ENCODE measurements at places on chromosomes 7 and 10.

DNA sequence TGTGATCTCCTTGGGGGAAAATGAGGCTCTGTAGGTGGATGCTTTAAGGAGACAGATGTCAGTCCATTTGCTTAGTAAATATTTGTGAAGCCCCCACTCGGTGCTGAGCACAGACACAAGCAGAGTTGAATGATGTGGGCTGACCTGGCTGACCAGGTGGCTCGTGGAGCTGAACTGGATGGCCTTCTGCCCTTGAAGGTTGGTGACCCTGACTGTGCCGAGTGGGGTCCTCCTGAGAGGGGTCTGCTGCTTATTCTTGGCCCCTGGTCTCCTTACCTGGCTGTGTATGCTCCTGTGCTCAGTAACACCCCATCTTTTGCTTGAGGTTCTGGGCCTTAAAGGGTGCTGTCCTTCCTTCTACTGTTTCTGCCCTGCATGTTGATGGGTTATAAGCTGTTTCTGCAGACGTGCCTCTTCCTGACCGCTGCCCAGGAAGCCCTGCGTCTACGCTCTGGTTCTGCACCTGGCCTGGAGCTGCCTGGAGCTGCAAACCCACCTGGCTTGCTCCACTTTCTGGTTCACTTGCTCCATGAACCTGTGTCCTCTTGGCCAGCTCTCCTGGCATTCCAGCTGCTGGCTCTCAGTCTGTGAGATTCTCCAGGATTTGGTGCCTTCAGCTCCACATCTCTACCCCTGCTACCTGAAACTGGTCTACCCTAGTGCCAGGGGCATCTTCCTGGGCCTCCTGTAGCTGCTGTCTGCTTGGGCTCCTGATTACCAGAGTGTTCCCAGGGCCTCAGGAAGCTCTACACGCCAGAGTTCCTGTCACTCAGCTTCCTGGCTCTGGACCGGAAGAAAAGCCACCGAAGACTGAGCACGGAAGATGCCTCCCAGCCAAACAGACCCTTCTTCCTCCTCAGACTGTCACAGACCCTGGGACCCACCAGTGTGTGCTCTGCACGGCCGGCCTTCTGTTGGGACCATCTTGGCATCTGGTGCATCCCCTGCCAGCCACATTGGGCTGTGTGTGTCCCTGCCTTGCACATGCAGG, 76.5 kb downstream of the ADCY1 start:
- DNase-seq: no peak

DNA sequence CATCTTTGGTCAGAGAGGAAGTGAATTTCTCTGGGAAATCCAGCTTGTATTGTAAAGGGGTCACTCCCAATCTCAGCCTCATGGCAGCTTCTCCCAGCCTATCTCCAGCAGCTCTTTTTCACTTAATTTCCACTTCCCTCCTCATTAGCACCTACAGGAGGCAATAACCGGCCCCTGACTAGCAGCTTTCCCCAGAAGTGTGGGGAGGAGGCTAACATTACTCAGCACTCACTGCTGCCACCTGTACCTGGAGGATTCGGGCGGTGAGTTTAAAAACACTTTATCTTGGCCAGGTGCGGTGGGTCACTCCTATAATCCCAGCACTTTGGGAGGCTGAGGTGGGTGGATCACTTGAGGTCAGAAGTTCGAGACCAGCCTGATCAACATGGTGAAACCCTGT, 3.8 kb downstream of the NODAL start:
- no peak for DNase-seq

DNA sequence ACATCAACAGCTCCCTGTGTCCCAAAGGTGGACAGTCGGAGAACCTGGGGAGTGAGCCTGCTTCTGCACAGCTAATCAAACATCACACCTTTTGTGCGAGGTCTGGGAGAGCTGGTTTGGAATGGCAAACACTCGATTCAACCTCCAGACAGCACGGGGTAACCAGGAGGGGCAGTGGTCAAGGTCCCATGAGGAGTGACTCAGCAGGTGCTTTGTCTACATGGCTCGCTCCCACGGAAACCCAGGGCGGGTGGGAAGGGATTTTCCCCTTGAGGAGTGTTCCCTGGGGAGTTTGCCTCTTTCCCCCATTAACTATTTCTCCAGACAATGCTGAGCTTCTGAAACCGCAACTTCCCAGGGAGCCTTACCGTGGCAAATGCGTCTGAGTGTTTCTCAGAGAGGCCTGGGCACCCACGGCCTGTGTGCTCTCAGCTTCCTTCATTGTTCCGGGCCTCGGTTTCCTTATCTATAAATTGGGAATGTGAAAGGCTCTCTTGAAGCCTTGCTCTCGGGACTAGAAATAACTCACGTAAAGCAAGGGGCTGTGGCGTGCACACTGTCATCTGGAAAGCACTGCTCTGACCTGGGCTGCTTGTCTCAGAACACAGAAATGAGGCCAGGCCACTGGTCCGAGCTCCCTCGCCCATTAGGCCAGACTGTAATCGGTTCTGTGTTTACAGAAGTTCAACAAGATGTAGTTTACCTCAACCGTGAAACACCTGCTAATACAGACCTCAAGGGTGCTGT, 14.0 kb upstream of the GTPBP4 start:
- no peak for DNase-seq

DNA sequence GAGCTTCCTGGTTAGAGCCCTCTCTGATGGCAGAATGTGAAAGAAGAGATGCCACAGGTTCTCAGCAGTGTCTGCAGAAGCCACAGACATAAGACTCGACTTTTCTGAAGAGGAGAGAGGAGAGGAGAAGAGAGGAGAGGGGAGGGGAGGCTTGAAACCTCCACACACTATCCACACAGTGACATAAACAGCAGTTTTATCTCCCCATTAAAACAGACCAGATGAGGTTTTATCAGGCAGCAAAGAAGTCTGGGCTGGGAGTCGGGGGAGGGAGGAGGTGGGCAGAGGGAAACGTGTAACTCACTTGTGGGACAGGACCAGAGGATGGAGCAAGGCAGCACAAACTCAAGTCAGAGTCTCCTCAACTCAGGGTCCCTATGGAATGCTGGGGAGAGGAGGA, 76.5 kb downstream of the XPNPEP1 start:
- no peak for DNase-seq

GRCh38 chr7:1438821-1439220, 20.4 kb downstream of the MICALL2 start:
- DNase-seq: no peak

DNA sequence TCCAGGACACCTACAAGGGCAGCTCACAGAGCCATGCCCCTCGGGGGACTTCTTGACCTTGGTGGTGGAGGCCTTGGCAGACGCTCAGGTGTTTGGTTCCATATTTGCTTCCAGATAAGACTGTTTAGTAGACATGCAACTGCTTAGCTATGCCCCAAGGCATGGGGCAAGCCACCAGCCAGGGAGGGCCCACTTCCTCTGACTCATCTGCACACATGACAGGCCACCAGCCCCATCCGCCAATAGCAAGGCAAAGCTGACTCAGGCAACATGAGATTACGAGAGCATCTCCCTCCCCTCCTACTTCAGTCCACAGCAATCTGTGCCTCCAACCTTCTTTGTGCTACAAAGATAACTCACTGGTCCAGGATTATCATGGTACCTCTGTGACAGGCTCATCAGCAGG, 54.9 kb downstream of the KCNMA1 start:
- no peak for DNase-seq

- no peak for DNase-seq
Observed at GRCh38 chr7:31890198-31890597, 180.0 kb downstream of the PDE1C start.

GRCh38 chr10:30782537-30783461, 153.2 kb upstream of the LYZL2 start:
- DNase-seq: no peak

GRCh38 chr10:102007796-102008195, 48.2 kb downstream of the ARMH3 start:
- no peak for DNase-seq

DNA sequence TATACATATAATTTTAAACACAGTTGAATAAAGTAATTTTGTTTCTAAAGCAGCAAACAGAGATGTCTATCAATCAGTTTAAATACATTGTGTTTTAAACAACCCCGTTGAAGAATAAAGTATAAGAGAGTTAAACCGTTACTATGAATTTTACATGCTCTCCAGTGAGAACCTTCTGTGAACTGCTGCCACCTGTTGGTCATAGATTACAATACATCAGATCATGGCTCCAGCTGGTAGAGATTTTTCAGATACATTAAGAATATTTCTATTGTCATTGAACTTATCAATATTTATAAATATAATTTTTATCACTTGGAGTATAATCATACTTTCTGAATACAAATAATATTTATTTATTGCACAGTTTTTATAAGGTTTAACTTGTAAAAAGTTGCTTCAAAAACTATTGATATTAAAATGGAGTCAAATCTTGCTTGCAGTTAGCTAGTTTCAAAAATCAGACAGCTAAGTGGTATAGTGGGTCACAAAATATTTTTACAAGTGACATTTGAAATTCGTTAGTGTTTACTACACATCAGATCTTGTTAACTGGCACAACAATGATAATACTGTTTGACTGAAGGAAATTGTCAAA, 561.2 kb upstream of the PHF14 start:
- no peak for DNase-seq

- DNase-seq: no peak
Observed at GRCh38 chr7:20798081-20798693, 11.5 kb upstream of the SP8 start.

GRCh38 chr7:83117466-83117865, 45.2 kb downstream of the PCLO start:
- DNase-seq: no peak

GRCh38 chr7:31056775-31057346, 4.8 kb downstream of the ADCYAP1R1 start:
- no peak for DNase-seq

Measured in stimulated activated CD8-positive, alpha-beta memory T cell treated with anti-CD3 and anti-CD28 coated beads, Interleukin-4, amount 100 ng/mL, for 24 hours (primary cell).